Activated CD4-positive, CD25-positive, alpha-beta regulatory T cell treated with anti-CD3 and anti-CD28 coated beads, Interleukin-2, amount 50 U/mL, for 16 hours (primary cell): ENCODE measurements at places on chromosomes 6 and 20.
A peak's percentile ranks its signal among the peaks of the same experiment; 100 is the strongest.

DNA sequence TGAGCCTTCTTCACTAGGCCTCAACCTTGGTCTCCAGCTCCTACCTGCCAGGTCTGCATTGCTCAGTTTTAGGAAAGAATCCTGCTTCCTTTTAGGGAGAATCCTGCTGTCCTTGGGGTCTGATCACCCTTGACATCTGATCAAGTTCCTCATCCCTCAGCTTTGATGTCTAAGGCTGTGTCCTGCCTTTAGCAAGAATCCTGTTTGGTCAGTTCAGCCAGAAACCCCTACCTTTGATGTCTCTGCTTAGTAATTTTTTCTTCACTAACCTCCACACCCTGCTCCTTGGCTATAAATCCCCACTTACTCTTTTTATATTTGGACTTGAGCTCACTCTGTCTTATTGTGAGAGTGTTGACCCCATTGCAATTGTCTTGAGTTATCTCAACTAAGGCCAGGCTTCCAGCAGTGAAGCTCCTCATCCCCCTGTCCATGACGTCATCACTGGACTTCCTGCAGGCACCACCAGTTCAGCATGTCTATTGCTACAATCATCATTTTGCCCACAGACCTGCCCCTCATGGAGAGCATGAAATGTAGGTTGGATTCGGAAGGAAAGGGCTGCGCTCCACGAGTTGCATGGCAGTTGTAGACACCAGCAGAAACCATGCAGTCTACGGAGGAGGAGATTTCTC lies 4.7 kb upstream of the CST5 start:
- DNase-seq = no peak

GRCh38 chr6:113847447-113847846 lies 9.7 kb upstream of the MARCKS start:
- DNase-seq = no peak

DNA sequence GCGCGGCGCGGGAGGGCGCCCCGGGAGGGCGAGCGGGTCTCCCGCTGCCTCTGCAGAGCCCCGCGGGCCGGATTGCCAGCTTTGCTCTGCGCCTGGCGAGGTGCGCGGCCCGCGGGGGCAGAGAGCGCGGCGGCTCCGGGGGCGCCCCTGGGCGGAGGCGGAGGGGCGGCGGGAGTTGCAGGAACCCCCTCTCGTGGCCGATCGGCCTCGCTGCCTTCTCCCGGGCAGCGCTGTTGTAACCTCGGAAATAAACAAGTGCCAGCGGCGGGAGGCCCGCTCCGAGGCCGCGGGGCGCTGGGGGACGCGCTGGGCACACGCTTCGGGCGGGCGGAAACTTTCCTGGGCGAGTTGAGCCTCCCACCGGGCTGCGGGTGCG lies 1.2 kb downstream of the CDH4 start:
- no peak for DNase-seq

GRCh38 chr20:17992224-17992637 lies 23.4 kb downstream of the MGME1 start:
- DNase-seq = no peak

DNA sequence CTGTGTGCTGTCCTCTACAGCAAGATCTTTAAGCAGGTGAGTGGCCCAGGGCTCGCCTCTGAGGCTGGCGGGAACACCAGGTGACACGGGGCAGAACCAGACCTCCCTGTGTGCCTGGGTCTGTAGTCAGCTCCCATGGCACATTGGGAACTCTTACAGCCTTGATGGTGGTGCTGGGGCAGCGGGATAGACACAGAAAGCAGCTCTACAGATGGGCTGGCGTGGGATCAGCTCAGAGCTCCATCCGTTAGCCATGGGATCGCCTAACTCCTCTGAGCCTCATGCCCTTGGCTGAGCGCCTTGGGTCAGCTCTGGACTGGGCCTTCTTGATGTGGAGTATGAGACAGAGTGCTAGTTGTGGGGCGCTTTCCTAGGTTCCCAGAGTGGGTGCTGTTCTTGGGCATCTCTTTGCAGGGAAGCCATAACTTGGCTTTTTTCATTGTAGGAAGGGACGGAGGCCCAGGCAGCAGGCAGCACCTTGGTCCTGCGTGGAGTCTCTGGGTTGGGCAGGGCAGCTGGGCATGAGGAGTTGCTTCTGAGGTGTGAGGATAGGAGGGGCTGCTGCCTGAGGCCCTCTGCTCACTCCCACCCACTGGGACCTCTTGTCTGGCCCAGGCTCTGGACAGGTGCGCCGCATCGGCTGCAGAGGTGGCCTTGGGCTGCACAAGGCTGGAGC lies 51.3 kb downstream of the EFCAB8 start:
- no peak for DNase-seq

DNA sequence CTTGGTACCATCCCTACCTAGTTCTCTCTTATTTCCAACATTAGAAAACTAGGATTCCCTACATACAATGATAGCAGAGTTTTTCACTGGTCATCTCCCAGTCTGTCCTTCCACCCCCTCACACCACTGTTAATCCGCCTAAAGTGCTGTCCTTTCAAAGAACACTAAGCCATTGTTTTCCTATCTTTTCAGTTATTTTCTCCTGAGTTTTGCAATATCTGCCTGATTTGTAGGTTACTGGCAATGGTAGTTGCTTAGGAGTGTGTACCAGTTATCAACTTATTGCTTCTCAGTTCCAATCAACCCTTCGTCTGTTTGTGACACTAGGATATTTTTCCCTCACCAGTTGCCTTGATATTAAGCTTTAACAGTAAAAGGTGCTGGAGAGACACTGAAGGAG lies 135.0 kb downstream of the EPM2A start:
- no peak for DNase-seq

DNA sequence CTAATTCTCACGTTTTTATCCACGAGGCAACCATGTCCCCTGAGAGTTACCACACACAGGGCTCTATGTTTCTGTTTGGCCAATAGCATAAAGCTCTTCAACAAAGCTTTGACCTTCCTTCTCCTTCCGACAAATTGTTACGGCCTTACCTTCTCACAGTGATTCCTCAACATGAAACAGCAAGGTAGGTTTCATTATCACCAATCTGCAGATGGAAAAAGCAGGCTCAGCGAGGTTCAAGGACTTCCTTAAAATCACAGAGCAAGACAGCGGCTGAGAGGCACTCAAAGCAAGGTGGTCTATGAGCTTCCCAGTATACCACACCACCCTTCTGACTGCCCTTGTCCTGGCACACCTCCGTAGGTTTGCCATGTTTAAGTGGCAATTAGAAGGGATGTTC lies 360.0 kb downstream of the CD83 start:
- no peak for DNase-seq

DNA sequence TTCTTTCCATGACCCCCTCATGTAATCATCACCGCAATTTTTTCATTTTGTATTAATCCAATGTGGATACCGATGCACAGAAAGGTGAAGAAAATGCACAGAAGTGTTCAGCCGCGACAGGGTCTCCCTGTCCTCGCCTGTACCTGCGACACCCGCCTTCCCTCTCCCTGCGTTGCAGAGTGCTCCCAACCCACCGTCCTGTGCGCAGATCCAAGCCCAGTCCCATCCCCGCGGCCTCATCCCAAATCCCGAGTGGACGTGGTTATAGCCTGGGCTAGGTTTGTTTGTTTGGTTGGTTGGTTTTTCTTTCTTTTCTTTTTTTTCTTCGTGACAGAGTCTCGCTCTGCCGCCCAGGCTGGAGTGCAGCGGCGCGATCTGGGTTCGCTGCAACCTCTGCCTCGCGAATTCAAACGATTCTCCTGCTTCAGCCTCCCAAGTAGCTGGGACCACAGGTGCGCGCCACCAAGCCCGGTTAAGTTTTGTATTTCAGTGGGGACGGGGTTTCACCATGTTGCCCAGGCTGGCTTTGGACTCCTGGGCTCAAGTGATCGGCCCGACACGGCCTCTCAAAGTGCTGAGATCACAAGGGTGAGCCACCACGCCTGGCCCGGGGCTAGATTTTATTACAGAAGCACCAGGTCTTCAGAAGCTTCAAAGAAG lies 536 bp upstream of the RAET1G start:
- DNase-seq = no peak

DNA sequence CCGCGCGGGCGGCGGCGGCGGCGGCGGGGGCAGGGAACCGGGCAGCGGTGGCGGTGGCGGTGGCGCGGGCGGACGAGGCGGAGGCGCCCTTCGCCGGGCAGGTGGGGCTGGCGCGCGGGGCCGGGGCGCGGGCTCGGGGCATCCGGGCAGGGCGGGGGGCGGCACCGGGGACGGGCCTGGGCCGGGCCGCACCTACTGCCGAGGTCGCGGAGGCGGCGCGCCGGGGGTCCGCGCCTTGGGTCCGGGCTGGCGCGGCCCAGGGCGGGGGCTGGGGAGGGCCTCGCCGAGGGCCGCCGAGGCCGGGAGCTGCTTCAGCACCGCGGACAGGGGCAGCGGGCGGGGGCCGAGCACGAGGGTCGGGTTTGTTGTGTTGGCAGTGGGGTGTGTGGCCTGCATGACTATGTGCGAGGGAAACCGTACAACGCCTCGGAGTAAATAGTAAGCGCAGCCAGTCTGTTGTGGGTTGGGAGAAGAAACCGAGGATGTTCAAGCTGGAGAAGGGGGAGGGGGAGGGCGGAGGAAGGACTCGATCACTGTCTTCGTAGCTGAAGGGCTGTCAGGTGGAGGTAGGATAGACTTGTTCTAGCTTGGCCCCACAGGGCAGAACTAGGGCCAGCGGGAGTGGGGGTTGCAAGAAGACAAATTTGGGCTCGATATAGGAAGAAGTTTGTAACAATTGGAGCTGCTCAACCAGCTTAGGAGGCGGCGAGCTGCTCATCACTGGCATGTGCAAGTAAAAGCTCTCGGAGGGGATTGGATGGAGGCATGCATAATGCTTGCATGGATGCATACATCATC lies 593 bp downstream of the MMP24 start:
- DNase-seq = no peak

DNA sequence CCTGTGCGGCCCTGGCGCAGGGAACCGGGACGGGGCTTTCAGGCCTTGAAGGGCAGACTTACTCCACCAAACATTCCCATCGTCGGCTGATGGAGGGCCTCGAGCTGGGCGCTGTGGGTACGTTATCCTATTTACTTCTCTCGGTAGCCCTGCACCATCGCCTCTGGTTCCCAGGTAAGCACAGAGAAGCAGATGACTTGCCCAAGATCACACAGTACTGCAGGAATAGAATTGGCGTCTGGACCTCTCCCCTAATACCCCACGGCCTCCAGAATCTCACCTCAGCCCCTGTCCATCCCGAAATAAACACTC lies 46.4 kb downstream of the PDYN start:
- DNase-seq = no peak

DNA sequence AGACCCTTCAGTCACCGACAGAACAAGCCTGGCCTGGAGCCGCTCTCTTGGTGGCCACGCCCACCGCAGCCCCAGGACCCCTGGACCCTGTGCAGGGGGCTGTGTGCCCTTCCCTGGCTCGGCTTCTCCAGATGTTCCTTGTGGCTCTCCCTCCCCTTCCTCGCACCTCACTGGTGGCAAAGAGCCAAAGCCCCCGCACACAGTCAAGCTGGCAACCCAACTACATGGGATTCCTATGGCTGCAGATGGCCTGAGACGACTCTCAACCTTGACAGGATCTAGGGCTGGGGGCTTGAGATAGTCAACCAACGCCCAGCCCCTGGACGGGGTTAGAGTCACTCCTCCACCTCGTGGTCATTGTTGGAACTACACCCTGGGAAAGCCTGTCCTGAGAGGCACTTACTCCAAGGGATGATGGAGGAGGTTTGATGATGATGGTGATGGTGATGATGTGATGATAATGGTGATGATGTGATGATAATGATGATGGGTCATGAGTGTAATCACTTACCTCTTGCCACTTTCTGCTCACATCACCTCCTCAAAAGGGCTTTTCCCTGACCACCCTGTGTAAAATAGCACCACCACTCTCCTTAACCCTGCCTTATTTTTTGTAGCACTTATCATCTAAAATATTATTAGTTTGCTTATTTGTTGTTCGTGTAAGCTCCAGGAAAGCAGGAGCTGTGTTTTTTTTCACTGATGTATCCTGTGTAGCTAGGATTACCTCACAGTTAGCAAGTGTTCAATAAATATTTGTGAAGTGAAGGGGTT lies 278.4 kb downstream of the LRFN2 start:
- peak; percentile 6 for DNase-seq

GRCh38 chr20:49024220-49024619 lies 21.9 kb upstream of the CSE1L start:
- no peak for DNase-seq

GRCh38 chr6:143601504-143601903 lies 76.3 kb upstream of the PHACTR2 start:
- DNase-seq = no peak

- no peak for DNase-seq
Measured at GRCh38 chr6:35079311-35080000, 61.7 kb downstream of the TCP11 start.

DNA sequence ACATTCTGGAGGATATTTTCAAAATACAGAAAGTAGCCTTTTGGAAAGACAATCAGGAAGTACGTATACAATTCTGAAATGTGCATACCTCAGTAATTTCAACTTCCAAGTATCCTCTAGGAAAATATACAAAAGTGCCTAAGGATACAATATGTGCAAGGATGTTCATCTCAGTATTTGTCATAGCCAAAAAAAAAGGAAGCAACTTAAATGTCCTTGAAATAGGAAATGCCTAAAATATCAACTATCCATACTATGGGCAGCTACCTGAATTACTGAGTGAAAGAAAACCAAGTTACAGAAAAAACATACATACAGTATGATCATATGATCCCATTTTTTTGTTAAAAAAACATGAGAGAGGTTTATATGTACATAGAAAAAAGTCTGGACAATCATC lies 1.5 kb downstream of the PPIL1 start:
- DNase-seq = no peak
